Stimulated activated CD8-positive, alpha-beta memory T cell treated with anti-CD3 and anti-CD28 coated beads, Interleukin-2, amount 100 ng/mL, for 1 hour (primary cell): ENCODE measurements at places on chromosomes 5 and 9.

DNA sequence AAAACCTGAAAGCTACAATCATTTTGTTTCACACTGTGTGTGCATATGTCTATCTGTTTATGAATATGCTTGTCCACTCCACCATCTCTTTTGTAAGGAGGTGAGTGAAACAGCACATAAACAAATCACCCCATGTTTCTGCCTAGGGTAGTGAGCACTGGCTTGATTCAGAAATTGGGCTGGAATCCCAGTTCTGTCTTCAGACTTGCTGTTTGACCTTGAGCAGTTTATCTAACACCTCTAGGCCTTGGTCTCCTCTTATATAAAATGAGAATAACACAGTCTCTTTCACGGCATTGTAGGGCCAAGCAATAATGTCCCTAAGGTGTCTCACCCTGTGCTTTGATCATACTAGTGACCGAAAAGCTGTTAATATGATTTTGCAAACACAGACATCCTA lies 61.2 kb downstream of the ZNF366 start:
- no peak for DNase-seq

- DNase-seq: no peak
Measured at GRCh38 chr5:117942861-117943519, 1045.4 kb downstream of the DTWD2 start.

GRCh38 chr5:9157811-9158210 lies 388.1 kb downstream of the SEMA5A start:
- DNase-seq: no peak

DNA sequence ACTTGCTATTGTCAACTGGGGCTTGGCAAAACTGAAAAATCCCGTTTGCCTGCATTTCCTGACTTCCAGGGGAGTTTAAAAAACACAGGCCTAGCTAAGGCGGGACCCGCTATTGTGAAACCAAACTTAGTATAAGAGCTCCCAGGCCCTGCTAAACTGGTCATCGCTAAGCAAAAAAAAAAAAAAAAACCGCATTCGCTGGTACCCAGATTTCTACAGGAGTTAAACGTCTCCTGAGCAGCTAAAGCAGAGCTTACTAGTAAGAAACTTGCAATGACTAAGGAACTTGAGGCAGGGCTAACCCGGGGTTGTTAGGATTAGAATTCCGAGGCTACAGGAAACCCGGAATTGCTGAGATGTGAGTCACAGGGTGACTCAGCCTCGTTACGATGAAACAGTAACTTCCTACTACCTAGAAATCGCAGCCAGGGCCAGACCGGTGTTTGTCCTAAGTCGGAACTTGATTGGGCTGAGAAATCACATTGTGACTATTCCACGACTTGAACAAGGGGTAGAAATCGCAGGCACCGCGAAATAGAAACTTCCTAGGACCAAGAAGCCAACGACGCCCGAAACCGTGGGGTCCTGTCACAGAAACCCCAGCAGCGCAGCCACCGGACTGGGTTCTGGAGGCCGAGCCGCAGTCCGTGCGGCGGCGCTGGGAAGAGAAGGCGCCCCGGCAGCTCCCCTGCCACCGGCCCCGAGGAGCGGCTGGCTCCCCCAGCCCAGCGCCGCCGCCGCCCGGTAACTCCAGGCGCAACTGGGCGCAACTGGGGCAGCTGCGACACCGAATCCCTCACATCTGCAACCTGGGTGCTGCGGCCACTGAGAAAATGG lies 89.4 kb downstream of the ANXA2R start:
- peak; percentile 49 for DNase-seq

DNA sequence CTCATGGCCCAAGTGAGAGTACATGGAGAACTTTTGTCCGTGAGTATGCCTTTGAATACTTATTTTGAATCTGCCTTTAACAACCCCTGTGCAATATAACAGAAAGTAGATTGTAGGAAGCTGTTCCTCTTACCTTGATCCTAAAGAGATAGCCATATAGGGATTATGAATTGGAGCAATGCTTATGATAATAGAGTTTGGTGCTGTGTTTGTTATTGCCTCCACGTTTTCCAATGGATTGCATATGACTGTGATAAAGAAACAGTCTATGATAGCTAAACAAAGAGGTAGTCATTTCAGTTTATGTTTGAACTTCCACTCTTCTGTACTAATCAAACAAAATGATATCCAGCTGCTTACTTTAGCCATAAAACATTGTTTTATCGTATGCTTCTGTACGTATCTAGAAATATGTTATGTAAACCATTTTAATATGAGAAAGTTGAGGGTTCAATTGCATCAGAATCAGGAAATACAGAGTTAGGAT lies 199.6 kb upstream of the RGMB start:
- no peak for DNase-seq

DNA sequence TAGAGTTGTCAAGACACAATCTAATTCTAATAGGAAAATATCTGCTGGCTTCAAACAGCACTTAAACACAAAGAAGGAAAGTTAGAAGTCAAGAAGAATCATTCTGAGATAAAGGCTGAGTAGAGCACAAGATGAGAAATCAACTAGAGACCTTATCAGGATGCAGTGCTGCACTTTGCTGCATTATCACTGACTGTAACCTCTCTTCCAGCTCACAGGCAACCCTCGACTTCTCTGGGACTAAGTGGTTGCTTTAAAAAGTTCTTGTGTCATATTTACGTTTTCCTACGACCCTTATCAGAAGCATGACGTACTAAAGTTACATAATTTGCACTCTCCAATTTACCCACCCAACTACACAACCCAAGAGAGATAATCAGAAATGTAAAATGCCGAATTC lies 176.1 kb downstream of the MLLT3 start:
- DNase-seq: no peak

DNA sequence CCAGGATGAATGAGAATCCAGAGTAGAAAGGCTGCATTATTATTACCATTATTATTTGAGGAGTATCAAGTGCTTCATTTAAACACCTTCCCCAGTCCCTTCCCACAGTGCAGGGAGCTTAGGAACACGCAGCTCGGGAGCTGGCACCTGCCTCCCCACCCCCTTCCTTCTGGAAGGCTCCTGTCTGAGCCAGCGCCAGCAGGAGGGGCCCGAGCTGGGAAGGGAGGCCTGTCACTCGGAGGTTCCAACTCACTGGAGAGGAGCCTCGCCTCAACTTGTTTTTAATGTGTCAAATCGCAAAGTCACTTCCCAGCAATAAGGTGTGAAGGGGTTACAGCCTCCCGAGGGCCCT lies 156.4 kb upstream of the IRX4 start:
- no peak for DNase-seq

DNA sequence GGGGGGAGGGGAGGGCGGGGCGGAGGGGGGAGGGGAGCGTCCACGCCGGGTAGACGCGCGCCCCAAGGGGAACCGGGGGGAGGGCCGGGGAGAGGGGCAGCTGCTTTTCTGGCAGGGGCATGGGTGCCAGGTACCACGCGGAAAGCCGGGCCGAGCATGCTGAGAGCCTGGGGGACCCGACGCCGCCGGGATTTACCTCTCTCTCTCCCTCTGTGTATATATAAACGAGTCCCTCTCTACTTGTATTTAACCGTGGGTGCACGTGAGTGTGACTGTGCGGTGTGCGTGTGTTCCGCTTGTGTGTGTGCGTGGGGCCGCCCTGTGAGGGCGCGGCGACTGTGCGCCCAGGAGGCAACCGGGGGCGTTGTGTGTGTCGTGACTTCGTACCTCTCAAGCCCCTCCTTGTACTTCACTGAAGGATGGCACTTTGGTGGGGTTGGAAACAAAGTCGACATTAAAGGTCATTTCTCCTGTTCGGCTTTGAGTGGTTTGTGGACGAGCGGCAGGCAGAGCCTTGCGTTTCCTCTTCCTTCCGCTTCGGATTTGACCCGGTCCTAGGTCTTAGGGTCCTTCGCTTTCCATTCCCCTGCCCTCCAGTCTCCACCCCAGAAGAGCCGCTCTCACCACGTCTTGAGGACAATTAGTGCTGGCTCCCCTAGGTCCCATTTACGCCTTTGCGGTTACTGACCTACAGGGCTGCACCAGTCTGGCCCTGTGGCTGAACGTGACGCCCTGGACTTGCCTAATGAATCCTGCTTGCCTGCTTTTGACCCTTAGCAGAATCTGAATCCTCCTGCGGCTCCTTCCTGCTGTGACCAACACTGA lies 36.2 kb upstream of the TTC1 start:
- no peak for DNase-seq

DNA sequence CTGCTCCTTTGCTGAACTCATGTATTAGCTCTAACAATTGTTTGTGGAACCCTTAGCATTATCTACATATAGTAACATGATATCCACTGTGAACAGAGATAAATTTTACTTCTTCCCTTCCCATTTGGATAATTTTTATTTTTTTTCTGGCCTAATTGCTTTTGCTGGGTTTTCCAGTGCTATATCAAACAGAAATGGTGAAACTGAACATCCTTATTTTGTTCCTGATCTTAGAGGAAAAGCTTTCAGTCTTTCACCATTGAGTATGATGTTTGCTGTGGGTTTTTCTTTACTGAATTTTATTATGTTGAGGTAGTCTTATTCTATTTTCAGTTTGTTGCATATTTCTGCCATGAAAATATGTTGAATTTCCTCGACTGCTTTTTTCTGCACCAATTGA lies 44.8 kb upstream of the STARD4 start:
- no peak for DNase-seq

GRCh38 chr9:4095484-4095883 lies 204.4 kb downstream of the GLIS3 start:
- no peak for DNase-seq

- DNase-seq: no peak
Measured at GRCh38 chr5:58241389-58241788, 218.5 kb downstream of the PLK2 start.

DNA sequence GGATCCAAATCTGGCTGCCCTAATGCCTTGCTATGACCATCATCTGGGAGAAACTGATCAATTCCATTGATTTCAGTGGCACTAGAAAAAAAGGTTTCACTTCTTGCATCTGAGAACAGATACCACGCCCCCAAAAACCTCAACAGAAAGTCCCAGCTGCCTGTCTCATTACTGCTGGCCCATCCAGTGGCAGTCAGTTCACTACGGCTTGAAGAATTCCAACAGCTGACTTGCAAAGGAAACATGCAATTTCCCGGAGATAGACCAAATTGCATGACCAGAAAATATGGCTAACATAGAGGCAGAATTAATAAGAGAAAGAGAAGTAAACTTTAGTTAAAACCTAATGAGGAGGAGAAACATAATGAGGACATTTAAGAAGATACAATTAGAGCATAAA lies 48.6 kb downstream of the UGCG start:
- no peak for DNase-seq

GRCh38 chr5:150645070-150645700 lies 4.7 kb downstream of the SYNPO start:
- no peak for DNase-seq

GRCh38 chr9:2839040-2839439 lies 4.9 kb downstream of the PUM3 start:
- DNase-seq: no peak

GRCh38 chr5:148831590-148832565 lies 5.5 kb downstream of the ADRB2 start:
- no peak for DNase-seq

- DNase-seq: no peak
Measured at GRCh38 chr5:41151564-41151963, 61.8 kb downstream of the C6 start.

GRCh38 chr5:123746683-123747360 lies 234.8 kb downstream of the CSNK1G3 start:
- no peak for DNase-seq

DNA sequence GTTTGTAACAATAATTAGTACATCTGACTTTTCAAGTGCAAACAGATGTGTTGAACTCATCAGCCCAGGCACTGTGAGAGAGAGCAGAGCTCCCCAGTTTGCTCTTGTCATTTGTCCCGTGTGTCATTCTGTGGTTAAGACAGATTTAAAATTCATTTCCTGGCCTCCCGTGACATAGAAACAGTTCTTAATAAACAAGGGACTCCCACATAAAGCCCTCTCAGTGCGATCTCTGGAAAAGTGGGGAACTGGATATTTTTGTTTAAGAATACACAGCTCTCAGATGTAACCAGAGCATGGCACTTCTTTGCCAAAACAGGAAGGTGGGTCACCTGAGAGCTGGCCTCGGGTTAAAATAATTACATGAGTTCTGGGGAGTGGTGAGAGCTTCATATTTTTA lies 58.6 kb downstream of the PRKACG start:
- DNase-seq: no peak

GRCh38 chr5:172530406-172530805 lies 76.1 kb upstream of the SH3PXD2B start:
- DNase-seq: no peak

- no peak for DNase-seq
Measured at GRCh38 chr9:8074713-8075286, 275.2 kb upstream of the DMAC1 start.

GRCh38 chr5:111993242-111993641 lies 236.2 kb upstream of the NREP start:
- no peak for DNase-seq

- no peak for DNase-seq
Measured at GRCh38 chr5:15927710-15928380, 251.7 kb downstream of the MARCHF11 start.

DNA sequence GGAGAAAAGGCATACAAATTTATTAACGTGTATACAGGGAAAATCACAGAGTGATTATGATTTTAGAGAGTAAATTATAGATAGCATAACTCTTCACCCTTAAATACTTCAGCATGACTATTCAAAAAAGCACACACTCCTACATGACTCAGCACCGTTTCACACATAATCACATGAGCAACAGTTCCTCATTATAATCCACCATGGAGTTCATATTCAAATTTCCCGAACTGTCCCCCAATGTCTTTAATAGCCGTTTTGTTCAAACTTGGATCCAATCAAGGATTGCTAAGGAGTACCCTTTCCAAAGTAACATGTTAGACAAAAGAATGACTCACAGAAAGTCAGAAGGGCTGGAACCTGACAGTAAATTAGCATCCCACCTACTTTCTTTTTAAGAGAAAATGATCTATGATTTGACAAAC lies 32.1 kb downstream of the RAPGEF1 start:
- DNase-seq: no peak

GRCh38 chr9:26325444-26325829 lies 567.2 kb downstream of the CAAP1 start:
- DNase-seq: no peak

GRCh38 chr9:88090151-88090581 lies 48.1 kb downstream of the SPATA31C2 start:
- no peak for DNase-seq

- DNase-seq: no peak
Measured at GRCh38 chr5:78691084-78691960, 42.8 kb upstream of the LHFPL2 start.

- no peak for DNase-seq
Measured at GRCh38 chr5:87129046-87129445, 138.6 kb upstream of the RASA1 start.

DNA sequence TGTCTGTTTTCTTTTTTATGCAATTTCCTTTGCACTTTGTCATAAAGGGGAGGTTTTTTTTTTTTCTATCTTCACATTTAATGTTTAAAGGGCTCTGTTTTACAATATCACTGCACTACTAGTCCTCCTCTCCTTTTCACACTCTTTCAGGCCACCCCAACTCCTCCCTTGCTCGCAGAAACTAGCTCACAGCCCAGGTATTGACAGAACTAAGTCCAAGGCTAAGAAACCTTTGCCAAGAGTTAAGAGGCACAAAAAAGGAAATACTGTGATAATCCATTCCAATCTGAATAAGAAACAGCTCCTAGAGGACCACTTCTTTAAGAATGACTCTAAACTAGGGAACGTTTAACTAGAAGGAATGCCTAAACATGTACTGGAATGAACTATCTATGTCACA lies 1.1 kb upstream of the FGF10 start:
- DNase-seq: no peak
